H9 (cell line): ENCODE measurements at places on chromosomes 16 and 17.

DNA sequence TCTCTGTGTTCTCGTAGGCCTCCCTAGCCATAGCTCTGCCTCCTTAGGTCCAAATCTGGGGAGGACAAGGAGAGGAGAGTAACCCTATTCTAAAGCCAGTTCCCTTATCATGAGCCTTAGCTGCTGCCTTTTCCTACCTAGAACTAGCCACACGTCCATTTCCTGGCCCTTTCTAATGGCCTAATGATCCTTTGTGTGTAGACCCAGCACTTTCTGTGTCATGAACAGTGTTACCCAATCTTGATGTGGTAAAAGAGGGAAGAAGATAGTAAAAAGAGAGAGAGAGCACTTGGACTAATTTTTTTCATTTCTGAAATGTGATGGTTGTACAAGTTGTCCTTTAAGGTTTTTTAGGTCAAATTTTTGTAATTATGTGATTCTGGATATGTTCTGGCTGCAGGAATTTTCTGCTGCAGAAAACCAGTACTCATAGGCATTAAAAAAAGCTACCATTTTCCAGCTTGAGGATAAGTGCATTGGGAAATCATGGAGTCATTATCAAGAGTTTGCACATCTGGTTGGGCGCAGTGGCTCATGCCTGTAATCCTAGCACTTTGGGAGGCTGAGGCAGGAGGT lies 18.2 kb downstream of the CASC3 start:
- DNase-seq, result no peak

GRCh38 chr16:86459266-86459665 lies 51.1 kb upstream of the FOXF1 start:
- no peak for DNase-seq

DNA sequence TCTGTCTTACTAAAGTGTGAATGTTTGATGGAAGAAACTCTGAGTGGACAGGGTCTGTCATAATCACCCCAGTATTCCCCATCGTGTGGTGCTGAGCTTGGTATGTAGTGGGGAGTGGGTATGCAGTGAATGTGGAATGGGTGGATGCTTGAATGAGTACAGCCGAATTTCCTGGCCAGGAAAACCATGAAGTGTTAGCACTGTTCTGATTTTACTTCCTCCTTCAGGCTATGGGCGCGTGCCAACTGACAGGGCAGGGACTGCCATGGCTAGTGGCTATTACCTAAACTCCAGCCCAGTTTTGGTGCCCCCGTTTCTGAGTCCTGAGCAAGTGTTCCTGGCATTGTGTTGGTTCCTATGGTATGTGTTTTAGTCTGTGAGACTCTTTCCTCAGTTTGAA lies 48.6 kb downstream of the PRKCA start:
- DNase-seq, result no peak

- DNase-seq, result no peak
Measured at GRCh38 chr16:77555791-77556190, 121.0 kb upstream of the ADAMTS18 start.

GRCh38 chr17:40344421-40345160 lies 19.9 kb downstream of the GJD3 start:
- no peak for DNase-seq
